ENCODE measurements at places on chromosomes 7 and 10.
A peak's percentile ranks its signal among the peaks of the same experiment; 100 is the strongest.

DNA sequence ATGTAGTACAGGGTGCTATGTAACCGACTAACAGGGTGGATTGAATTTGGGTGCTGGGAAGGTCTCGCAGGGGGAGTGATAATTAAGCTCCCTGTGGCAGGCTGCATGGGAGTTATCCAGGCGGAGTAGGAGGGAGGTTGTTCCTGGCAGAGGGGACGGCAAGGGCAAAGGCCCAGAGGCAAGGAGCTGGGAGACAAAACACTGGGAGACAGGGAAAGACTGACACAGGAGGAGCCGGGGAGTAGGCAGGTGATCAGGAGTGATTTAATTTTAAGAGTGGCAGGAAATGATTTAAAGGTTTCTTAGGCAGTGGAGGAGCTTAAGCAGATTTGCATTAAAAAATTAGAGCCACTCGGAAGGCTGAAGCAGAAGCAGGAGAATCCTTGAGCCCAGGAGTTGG is 40.7 kb upstream of the LEP start:
- DNase-seq, result peak; percentile 18

- no peak for DNase-seq
Observed at GRCh38 chr10:120689777-120690529, 161.2 kb upstream of the WDR11 start.

DNA sequence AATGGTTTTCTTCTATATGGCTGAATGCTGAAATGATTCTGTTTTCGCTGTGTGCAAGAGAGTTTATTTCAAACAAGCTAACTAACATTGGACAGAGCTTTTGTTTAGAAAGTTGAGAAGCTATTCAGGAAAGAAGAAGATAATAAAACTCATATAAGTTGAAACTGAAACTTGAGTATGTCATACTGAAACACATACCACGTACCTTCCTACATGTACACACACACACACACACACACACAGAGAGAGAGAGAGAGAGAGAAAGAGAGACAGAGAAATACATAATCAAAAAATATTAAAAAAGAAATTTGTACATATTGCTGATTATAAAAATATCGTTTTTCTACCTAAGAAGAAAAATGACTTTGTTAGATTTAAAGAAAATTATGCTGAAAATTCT is 561.9 kb upstream of the KCND2 start:
- DNase-seq, result no peak

GRCh38 chr10:95121904-95122303 is 52.6 kb upstream of the CYP2C8 start:
- DNase-seq, result no peak

GRCh38 chr10:11822026-11822756 is 965 bp upstream of the PROSER2 start:
- no peak for DNase-seq

- no peak for DNase-seq
Observed at GRCh38 chr10:99917963-99918825, 91.6 kb downstream of the DNMBP start.

GRCh38 chr7:31735991-31736982 is 49.3 kb downstream of the PPP1R17 start:
- peak; percentile 45 for DNase-seq

DNA sequence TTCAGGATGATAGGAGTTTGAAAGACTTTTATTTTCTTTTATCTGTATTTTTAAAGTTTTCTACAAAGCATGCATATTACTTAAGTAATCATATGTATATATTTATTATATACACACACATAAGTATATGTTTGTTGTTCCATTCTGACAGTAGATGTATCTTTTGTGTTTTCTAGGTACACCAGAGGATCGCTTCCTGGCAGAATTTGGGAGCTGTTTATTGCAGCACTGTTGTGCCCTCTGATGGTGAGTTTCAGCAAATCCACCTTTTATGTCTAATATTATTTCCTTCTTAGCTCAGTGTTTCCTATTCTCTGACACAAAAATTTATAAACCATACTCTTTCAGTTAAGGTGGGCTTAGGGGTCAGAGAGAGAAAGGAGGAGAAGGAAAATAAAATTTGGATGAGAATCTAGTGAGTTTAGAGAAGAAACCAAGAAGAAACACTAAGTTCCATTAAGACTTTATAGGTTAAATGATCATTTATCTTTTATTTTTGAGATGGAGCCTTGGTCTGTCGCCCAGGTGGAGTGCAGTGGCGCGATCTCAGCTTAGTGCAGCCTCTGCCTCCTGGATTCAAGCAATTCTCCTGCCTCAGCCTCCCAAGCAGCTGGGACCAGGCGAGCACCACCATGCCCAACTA is 59.2 kb upstream of the OIT3 start:
- DNase-seq, result peak; percentile 42

GRCh38 chr7:120502132-120502531 is 229.2 kb downstream of the KCND2 start:
- DNase-seq, result no peak

- no peak for DNase-seq
Observed at GRCh38 chr10:6607182-6607581, 27.1 kb upstream of the PRKCQ start.

DNA sequence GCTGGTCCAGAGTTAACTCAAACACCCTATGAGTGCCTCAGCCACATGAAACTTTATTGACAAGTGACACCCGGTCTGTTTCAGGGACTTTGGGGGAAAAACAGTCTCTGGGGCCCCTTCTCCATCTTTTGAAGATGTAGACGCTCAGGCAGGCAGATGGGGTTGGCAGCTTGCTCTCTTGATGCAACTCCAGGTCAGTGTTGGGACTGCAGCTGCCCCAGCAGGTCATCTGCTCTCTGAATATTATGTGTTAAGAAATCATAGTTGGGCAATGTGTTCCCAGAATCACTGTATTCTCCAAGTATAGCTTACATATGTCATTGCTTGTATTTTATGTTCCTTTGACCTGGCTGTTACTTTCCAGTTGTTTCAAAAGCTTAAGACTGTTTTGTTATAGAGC is 544.9 kb upstream of the MGMT start:
- DNase-seq, result no peak

GRCh38 chr10:123637326-123637880 is 28.8 kb upstream of the GPR26 start:
- DNase-seq, result no peak

DNA sequence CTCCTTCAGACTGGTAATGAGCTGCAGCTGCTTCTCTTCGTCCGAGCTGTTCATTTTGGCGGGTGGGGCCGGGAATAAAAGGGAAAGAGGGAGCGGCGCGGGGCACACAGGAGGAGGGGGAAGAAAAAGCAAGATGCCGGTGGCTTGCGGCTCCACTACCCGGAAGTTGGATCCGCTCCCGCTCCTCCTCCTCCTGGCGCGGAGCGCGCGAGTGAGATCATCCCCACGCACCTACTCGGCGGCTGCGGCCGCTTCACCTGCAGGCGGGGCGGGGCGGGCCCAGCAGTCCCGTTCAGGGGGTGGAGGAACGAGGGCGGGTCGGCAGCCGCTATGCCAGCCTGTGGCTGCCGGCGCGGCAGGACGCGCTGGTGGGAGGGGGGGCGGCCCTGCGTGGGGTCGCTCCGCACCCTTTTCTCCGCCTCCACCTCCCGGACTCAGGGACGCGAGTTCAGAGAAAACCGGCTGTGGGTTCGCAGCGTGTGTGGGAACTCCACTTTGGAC is at the start of gene SHTN1:
SHTN1 (minus strand) TSS at position 162 of the 501 bp plus-strand sequence; CDS start at position 54, 108 bp downstream.
- no peak for DNase-seq

DNA sequence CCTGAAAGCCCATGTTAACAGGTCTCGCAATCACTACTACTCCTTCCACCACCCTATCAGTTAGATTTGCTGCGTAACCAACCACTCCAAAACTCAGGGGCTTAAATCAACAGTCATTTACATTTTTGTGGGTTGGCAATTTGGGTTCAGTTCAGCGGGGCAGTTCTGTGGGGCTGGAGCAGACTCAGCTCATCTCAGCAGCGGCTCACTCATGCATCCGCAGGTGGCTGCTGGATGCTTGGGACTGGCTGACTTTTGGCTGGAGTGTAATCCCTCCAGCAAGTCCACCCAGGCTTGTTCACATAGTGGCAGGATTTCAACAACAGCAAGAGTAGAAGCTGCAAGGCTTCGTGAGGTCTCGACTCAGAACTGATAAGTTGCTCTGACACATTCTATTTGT is 79.2 kb downstream of the NEUROD6 start:
- DNase-seq, result no peak

GRCh38 chr7:20217193-20217948 is at the start of gene MACC1:
Gene MACC1, minus strand, starts transcription at chr7:20217384. Its CDS starts 55,522 bp downstream, at chr7:20161862.
- DNase-seq, result no peak

- no peak for DNase-seq
Observed at GRCh38 chr7:123823898-123824753, 20.8 kb upstream of the HYAL4 start.

GRCh38 chr7:113143486-113144257 is 25.3 kb upstream of the SMIM30 start:
- DNase-seq, result no peak

DNA sequence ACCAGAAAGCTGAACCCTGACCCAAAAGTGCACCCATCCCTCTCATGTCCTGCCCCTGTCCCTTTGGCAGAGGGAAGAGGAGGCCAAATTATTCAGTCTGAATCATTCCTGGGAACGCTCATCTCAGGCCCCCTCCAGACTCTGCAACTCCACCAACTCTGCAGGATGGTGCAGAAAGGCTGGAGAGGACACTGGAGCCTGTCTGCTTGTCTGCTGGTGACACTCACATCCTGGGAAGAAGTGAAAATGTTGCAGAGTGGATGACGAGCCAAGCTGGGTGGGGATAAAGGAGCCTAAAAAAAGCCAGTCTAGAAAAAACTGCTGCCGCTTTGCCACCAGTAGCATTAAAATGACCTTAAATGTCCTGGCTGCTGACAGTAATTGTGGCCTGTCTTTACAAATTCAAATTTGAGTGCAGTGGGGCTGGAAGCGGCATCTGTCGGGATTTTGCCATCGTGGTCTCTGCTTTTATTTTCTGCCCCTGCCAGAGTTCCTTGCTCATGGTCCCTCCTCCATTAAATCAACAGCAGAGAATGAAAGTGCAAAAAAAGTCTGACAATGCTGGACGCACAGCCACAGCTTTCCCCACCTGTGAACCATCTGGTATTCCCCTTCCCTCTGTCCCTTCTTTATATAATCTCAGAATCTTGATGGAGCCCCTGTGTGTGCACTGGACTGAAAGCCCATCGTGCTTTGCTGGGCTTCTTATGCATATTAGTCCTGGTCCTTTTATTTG is 63.9 kb downstream of the STK17A start:
- DNase-seq, result no peak
